ENCODE measurements at places on chromosomes 2 and 18.

DNA sequence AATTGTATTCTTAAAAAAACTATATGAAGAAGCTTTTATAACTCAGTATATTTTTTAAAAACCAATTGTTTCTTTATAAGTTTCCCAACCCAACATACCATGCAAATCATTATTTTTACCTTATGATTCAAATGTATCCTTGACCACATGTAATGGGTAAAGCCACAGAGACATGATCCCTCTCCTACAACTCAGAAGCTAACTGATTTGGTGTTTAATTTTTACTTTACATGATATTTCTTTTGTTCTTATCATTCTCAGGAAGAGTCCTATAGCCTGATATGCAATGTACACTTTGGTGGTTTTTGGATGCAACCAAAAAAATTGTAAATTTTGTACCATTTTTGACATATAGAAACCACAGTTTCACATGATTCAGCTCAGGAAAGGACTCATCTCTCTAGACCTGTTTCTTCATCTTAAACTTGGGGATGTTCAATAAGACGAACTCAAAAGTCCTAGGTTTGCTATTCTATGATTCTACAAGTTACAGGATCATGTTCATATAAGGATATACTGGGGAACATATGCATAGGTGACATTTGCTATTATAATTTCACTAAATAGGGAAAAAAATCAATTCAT, 85.2 kb upstream of the RBBP8 start:
- no peak for DNase-seq

DNA sequence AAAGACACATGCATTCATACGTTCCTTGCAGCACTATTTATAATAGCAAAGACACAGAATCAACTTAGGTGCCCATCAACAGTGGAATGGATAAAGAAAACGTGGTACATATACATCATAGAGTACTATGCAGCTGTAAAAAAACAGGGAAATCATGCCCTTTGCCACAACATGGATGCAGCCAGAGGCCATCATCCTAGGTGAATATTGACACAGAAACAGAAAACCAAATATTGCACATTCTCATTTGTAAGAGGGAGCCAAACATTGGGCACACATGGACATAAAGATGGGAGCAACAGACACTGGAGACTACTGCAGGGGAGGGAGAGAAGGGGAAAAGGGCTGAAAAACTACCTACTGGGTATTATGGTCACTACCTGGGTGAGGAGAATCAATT, 73.5 kb downstream of the SESTD1 start:
- no peak for DNase-seq

DNA sequence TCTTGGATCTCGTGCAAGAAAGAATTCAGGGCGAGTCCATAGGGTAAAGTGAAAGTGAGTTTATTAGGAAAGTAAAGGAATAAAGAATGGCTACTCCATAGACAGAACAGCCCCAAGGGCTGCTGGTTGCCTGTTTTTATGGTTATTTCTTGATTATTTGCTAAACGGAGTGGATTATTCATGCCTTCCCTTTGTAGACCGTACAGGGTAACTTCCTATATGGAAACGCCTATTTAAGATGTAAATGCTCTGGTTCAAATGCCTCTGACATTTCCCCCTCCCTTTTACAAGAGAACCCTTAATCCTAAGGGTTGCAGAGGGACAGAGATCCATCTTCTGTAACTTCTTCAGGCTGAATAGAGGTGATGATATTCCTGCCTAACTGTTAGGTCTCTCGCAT, 25.7 kb downstream of the RBFA start:
- DNase-seq, result no peak

DNA sequence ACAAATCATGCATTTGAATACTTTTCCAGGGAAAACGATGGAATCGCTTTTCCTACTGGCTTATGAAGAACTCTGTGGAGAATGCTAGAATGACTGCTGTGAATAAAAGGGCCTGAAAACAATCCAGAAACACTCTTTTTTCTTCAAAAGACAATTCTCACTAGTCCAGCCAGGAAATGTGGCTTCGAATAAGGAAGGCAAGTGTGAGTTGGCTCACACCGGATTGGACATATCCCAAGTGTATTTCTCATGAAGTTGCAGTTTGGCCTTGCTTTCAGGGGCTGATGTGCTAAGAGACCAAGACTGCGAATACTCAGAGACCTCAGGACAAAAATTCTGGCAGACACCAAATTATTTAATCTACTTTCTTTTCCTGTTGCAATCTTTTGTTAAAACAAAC, 54.1 kb downstream of the FIGN start:
- DNase-seq, result no peak

DNA sequence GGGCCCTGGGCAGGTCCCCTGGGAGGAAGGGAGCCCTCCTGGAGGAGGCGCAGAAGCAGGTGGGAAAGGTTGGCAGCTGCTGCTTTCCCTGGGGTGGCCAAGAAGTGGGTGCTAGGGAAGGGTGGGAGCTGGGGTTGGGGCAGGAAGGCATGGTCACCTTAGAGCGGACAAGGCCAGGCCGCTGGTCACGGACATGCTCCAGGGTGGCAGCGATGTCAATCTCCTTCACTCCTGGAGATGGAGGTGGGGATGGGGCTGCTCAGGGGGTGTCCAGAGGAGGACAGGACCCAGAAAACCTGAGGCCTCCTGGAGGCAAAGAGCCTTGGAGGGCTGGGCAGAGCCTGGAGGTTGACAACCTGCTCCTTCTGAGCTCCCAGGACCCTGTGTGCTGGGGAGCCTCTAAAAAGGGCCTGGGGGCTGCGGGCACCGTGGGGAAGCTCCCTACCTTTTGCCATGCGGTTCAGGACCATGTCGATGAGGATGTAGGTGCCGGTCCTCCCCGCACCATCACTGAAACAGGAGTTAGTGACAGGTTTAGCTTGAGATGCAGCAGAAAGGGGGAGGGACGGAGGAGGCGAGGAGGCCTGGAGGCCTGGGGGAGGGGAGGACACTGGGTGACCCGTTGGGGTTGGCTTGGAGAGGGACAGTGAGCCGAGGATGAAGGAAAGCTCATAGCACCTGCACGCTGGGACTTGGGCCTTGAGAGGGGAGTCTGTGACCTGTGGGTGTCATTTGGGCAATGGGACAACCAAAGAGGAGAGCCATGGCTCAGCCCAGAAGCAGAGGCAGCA, 11.4 kb downstream of the DNAJB2 start:
- no peak for DNase-seq

DNA sequence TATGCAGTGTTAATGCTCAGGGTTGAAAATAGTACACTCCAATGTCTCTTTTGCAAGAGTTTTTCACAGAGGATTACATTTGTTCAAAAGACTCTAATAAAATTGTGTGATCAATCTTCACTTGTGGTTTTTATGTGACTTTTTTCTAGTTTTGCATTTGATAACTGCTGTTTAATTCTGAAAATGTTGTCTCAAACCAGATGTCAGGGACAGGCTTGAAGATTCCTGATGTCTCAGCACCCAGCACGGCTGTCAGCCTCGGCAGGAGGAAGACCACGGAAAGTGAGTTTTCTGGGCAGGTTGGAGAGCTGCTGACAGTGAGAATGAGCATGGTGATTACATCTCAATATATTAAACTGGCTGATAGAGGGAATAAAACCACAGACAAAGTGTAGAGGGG, 9.1 kb downstream of the SOX11 start:
- DNase-seq, result no peak

- DNase-seq, result peak; percentile 9
These were observed 234.5 kb downstream of the HDAC4 start for GRCh38 chr2:239166201-239166834.

GRCh38 chr18:808086-808485, 4.0 kb downstream of the YES1 start:
- DNase-seq, result no peak

DNA sequence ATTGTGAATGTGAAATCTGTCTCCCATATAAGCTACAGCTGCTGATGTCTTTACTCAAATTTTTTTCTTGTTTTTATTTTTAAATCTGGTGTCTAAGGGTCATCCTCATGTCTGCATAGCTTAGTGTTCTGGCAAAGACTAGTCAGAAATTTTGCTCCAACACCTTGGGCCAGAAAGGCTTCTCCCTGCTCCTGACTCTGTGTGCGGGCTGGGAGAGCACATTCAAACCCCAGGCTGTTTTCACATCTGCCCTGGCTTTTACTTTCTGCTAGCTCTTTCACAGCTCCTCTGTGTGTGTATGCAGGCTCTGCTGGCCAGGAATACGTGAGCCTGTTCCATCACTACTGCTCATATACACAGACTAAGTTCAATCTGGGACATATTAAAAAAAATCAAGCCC, 102.9 kb upstream of the RIOK3 start:
- no peak for DNase-seq

- peak; percentile 51 for DNase-seq
These were observed 761.8 kb upstream of the ACVR2A start for GRCh38 chr2:147082850-147083522.

DNA sequence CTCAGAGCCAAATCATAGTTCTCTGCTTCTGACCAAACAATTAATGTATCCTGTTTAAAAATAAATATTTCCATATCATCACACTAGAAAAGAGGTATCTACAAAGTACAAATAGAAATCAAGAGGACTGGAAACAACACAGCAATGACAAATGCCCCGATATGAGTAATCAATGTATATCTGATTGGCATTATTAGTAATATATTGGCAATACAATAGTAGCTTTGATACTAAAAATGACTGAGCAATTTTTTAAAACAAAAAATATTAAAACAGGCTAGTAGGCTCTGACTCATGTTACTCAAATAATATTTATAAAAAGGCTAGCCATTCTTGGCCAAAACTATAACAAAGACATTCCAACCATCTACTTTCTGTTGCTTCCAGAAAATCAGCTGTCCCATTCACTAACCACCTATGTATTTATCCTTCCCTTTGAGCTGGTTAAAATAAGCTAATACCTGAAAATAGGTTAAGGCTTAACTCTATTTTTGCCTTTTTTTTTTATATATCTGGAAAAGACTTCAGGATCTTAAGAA, 13.3 kb downstream of the PPP4R3B start:
- no peak for DNase-seq

All from glutamatergic neuron (in vitro differentiated cells).